ENCODE measurements at places on chromosomes 1 and 21.

DNA sequence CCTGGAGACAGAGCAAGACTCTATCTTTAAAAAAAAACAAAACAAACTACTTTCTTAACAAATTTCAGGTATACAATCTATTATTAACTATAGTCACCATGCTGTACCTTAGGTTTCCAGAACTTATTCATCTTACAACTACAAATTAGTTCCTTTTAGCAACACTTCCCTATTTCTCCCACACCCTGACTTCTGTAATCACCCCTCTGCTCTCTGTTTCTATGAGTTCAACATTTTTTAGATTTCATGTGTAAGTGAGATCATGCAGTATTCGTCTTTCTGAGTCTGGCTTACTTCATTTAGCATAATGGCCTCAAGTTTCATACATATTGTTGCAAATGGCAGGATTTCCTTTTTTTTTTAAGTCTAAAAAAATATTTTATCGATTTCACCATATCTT, 77.9 kb upstream of the LPGAT1 start:
- no peak for DNase-seq

GRCh38 chr1:167357305-167357704, 136.6 kb downstream of the POU2F1 start:
- no peak for DNase-seq

- DNase-seq, result no peak
Measured at GRCh38 chr1:165915932-165916348, 88.5 kb downstream of the UCK2 start.

DNA sequence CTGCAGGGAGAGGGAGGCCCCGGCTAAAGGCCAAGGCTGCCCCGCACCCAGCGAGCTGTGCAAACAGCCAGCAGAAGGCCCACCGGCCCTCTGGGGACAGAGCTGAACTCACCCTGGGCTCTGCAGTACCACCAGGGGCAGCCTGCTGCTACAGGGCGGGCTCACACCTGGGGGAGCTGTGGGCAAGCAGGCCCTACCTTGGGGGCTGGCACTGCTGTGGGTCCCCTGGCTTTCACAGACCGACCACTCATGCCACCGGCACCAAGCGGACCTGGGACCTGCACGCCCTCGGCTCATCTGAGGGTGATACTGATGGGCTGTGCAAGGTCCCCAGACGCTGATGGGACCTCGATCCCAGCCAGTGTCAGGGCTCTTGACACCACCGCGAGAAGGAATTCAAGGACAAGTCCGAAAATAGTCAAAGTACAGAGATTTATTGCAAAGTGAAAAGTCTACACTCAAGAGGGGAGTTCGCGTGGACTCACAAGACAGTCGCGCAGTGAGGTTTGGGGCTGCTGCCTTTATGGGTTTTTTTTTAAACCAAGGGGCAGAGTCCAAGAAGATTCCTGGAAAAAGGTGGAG, 61.0 kb upstream of the ADARB1 start:
- DNase-seq, result no peak

DNA sequence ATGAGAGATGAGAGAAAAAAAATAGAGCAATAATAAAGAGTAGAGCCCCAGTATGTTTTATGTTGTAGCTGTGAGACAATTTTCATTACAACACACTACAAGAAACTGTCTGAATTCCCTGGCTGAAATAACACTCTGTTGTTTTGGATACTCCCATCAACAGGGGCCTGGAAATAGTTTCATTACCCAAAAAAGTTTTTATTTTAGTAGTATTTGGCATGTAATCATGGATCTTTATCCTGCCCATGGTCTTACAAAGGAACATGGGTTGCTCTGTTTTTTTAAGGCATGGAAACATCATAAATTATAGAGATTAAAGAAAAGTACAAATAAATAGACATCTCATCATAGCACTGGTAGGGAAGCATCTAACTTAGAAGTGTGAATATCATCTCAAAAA, 56.3 kb downstream of the GNG12 start:
- DNase-seq, result no peak
